Activated B cell treated with CpG ODN at 0.5 μM for 24 hours (primary cell): ENCODE measurements at places on chromosomes 1 and 21. TPM values are rescaled to one million over a fixed set of nuclear protein-coding genes. Genes with fewer than 3 reads are reported as not detected.

- no peaks in the 10 kb centered on the region for H3K36me3 ChIP-seq
- DNase-seq, result no peak
- H3K4me1 ChIP-seq, result peaks cover 2% of the 10 kb centered on the region
- no peak overlapping the region for H3K27ac ChIP-seq
- H3K4me3 ChIP-seq, result no peak overlapping the region
Observed at GRCh38 chr1:156866249-156866909, 5.7 kb downstream of the NTRK1 start.

- H3K27me3 ChIP-seq, result no peaks in the 10 kb centered on the region
Observed at GRCh38 chr1:222920169-222920568, 105.3 kb downstream of the DISP1 start.

GRCh38 chr21:43766734-43767497 is 9.2 kb downstream of the CSTB start:
- H3K4me3 ChIP-seq, result no peak overlapping the region
- H3K27me3 ChIP-seq, result peaks cover 5% of the 10 kb centered on the region
- H3K36me3 ChIP-seq, result peaks cover 9% of the 10 kb centered on the region
- H3K27ac ChIP-seq, result no peak overlapping the region

OR10Z1 gene
- total RNA-seq, result not detected in 2 replicates

DNA sequence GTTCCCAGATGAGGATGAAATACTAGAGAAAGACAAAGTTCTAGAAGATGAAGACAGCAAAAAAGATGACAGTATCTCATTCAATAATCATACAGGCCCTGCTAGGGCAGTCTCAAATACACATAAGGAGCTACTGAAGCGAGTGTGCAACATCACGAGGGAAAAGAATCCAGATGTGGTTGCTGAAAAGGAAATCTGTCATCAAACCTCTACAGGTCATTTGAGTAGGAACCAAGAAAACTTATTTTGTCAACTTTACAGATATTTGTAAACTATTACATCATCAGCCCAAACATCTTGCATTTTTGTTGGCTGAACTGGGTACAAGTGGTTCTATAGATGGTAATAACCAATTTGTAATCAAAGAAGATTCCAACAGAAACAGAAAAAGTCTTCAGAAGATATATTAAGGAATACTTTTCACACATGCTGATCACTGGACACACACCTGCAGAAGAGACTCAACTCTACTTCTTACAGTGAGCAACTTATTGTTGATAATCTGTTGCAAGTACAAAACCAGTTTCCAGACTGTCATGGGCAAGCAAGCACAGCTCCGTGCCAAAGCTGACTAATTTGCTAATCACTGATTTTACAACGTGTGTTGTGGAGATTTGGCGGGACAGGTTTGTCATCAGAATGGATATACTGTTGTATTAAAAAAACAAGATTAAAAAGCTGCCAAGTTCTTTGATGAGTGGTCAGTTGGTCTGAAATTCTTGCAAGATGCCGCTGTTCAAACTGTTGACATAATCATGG is 42.1 kb downstream of the TRIM33 start:
- H3K27me3 ChIP-seq, result no peaks in the 10 kb centered on the region
- DNase-seq, result no peak
- peaks cover 48% of the 10 kb centered on the region for H3K4me1 ChIP-seq
- H3K4me3 ChIP-seq, result no peak overlapping the region

DNA sequence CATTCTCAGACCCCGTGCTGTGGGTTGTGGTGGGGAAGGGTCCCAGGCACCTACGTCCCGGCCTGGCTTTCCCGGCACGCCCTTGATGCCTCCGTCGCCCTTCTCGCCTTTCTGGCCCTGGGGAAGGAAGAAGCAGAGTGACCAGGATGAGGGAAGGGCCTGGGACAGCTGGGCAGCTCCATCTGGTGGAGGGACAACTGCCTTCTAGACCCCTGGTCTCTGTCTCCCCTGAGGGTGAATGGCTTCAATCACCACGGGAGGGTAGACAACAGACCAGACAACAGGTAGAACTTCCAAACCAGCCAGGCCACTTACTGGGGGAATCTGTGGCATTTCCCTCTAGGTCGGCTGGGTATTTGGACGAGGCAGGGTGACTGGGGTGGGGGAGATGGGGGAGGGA is 11.9 kb downstream of the COL16A1 start:
- no peaks in the 10 kb centered on the region for H3K36me3 ChIP-seq
- peaks cover 14% of the 10 kb centered on the region for H3K27me3 ChIP-seq
- no peak for DNase-seq
- no peak overlapping the region for H3K27ac ChIP-seq
- H3K4me1 ChIP-seq, result no peaks in the 10 kb centered on the region

DNA sequence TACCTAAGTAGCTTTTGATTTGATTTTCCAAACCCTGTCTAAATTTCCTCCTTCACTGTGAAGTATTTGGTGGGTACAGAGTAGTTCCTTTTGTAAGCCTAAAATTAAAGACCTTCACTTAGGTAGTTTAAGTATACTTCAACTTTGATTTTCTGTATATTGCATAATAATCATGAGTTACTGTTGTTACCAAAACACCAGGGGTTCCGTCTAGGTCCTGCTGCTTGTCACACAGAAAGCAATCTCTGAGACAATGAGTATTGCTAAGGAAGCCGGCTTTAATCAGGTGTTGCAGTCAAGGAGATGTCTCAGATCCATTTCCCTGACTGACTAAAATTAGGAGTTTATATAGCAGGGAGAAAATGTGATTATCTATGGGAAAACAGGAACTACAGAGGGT is 15.3 kb downstream of the RPS6KC1 start:
- no peaks in the 10 kb centered on the region for H3K27me3 ChIP-seq
- DNase-seq, result no peak
- H3K36me3 ChIP-seq, result no peaks in the 10 kb centered on the region
- no peak overlapping the region for H3K27ac ChIP-seq
- peaks cover 22% of the 10 kb centered on the region for H3K4me1 ChIP-seq

DNA sequence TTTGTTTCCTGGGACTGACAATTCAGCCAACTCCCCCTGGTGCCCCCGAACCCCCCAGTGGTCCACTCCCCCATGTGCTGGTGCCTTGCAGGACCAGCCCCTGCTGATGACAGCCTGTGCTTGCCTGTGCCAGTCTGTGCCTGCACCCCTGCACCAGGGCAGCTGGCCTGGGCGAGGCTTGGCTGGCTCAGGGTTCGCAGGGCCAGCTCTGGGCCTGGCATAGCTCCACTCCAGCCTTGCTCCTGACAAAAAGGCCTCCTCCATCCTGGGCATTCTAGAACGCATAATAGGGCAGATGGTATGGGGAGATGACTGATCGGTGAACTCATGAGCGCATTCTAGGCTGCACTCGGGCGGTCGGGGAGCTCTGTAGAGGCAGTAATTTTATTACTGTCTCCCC is 5.4 kb downstream of the CNTN2 start:
- H3K4me1 ChIP-seq, result no peaks in the 10 kb centered on the region
- no peak for DNase-seq
- no peaks in the 10 kb centered on the region for H3K36me3 ChIP-seq
- H3K27ac ChIP-seq, result no peak overlapping the region
- no peak overlapping the region for H3K4me3 ChIP-seq
- peaks cover 39% of the 10 kb centered on the region for H3K27me3 ChIP-seq

DNA sequence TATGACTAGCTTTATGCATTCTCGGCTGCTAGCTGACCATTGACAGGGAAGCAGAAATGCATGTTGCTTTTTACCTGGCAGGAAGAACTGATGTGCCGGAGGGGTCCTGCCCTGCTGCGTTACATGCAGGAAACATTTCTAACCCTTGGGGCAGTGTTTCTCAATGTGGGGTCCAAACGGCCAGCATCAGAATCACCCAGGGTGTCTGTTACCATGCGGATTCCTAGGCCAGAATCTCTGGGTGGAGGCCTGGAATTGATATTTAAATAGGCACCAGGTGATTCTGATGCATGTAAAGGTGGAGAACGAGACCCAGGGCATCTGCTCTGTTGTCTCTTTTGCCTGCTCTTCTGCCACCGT is 182.7 kb downstream of the PCP4 start:
- no peak for DNase-seq
- no peaks in the 10 kb centered on the region for H3K36me3 ChIP-seq
- H3K27ac ChIP-seq, result no peak overlapping the region
- no peak overlapping the region for H3K4me3 ChIP-seq

DNA sequence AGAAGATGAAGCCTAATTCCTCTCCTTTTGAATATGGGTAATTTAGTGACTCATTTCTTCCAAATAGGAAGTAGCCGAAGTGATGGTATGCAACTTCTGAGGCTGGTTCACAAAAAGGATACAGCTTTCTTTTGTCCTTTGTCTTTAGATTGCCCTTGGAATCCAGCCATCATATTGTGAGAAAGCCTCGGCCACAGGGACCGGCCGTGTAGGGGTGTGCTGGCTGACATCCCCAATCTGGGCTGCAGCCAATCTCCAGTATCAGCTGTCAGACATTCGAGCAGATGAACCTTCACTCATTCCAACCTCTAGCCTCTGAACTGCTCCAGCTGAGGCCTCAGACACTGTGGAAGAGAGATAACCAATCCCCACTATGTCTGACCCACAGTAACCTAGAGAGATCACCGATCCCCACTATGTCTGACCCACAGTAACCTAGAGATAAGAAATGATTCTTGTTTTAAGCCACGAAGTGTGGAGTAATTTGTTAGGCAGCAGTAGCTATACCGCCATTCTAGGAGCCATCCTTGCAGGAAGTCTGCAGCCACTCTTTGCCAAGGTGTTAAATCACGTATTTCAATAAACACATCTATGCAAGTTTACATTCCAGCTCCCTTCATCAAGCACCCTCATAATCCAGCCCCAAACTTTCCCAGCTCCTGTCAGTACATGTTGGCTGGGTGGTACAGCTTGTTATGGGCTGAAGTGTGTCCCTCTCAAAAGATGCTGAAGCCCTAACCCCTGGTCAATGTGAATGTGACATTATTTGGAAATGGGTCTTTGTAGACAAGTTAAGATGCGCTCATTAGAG is 2.9 kb upstream of the DIP2A start:
- DNase-seq, result no peak
- H3K27ac ChIP-seq, result no peak overlapping the region
- H3K36me3 ChIP-seq, result peaks cover 12% of the 10 kb centered on the region

DNA sequence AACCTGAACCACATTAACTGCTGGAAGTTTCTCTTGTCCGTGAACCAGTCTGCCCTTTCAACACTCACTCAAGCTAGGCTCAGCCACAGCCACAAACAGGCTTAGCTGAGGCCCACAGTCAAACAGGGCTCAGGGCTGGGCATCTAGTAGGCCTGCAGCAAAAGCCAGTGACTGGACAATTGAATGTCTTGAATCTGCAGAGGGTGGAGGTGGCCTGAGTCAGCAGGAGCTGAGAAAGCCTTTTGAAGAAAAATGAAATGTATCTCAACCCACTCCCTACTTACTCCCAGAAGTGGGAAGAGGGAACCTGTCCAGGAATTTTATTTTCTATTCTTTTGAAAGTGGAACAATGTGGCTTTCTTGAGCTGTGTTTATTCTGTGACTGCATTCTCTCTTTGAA is 95.4 kb downstream of the PTPRU start:
- no peak overlapping the region for H3K4me3 ChIP-seq
- no peaks in the 10 kb centered on the region for H3K36me3 ChIP-seq
- peaks cover 14% of the 10 kb centered on the region for H3K27me3 ChIP-seq
- H3K27ac ChIP-seq, result no peak overlapping the region
- H3K4me1 ChIP-seq, result no peaks in the 10 kb centered on the region

- DNase-seq, result no peak
- H3K4me1 ChIP-seq, result no peaks in the 10 kb centered on the region
- no peak overlapping the region for H3K4me3 ChIP-seq
- H3K36me3 ChIP-seq, result no peaks in the 10 kb centered on the region
- H3K27me3 ChIP-seq, result no peaks in the 10 kb centered on the region
Observed at GRCh38 chr21:38112219-38112789, 144.5 kb upstream of the KCNJ15 start.

DNA sequence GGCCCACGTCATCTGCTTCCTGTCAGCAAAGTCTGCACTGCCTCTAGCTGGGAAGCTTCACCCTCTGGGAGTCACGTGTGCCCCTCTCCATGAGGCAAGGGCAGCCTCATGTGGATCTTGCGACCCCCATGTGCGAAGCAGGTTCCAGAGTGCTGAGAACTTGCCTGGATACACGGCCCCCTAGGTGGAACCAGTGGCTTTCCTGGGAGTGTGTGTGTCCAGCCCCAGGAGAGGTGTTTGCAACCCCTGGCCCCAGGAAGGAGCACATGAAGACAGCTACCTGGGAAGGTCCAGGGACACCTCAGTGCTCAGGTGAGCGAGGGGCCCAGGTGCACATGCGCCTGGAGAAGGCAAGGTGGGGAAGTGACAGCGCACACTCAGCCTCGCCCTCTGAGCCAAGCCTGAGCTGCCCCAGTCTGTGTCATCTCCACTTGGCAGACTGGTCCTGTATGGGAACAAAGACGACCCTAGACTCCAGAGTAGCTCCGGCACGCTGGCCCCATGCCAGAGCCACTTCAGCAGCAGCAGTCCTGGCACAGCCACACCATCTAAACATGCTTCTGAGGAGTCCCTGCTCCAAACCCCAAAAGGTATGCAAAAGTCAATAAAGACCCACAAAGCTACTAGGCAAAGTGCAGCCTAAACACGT is 8.9 kb downstream of the LSS start:
- H3K4me3 ChIP-seq, result no peak overlapping the region
- no peaks in the 10 kb centered on the region for H3K27me3 ChIP-seq
- no peak overlapping the region for H3K27ac ChIP-seq

NEGR1 gene
- not detected in 2 replicates for total RNA-seq

STIL gene
- total RNA-seq, result 2.6 and 4.2 TPM in 2 replicates

- no peak overlapping the region for H3K27ac ChIP-seq
- H3K27me3 ChIP-seq, result peaks cover 58% of the 10 kb centered on the region
- no peaks in the 10 kb centered on the region for H3K36me3 ChIP-seq
Observed at GRCh38 chr1:10867138-10867721, 70.8 kb upstream of the CASZ1 start.

DNA sequence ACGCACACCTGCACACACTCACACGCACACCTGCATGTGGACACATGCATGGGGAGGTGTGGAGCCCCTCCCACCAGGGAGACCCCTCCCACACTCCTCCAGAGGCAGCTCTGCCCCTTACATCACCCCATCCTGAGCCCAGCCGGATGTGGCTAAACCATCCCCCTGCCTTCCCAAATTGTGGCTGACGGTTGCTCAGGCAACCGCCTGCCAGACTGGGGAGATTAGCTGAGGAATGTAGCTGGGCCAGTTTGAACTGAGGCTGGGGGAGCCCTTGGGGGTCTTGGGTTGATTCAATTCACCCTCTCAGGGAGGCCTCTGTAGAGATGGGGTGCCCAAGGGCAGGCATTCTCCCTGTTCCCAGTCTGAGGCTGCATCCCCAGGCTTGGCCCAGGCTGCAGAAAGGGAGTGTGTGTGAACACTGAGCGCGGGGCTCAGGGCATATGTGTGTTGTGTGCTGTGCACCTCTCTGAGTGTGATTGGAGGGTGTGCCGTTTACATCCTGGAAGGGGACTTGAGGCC is 12.9 kb downstream of the PTPRU start:
- DNase-seq, result no peak
- no peak overlapping the region for H3K27ac ChIP-seq
- H3K4me1 ChIP-seq, result no peaks in the 10 kb centered on the region
- peaks cover 21% of the 10 kb centered on the region for H3K27me3 ChIP-seq
- no peak overlapping the region for H3K4me3 ChIP-seq

- no peaks in the 10 kb centered on the region for H3K27me3 ChIP-seq
- DNase-seq, result no peak
- H3K4me3 ChIP-seq, result no peak overlapping the region
- peaks cover 6% of the 10 kb centered on the region for H3K36me3 ChIP-seq
- H3K27ac ChIP-seq, result no peak overlapping the region
- peaks cover 3% of the 10 kb centered on the region for H3K4me1 ChIP-seq
Observed at GRCh38 chr1:50701706-50702317, 258.3 kb downstream of the FAF1 start.

GRCh38 chr1:236156512-236157208 is 14.3 kb downstream of the GPR137B start:
- peak; percentile 44 for DNase-seq
- H3K27me3 ChIP-seq, result peaks cover 2% of the 10 kb centered on the region
- H3K4me1 ChIP-seq, result peaks cover 57% of the 10 kb centered on the region
- peak overlapping the region; percentile 52 for H3K4me3 ChIP-seq
- H3K27ac ChIP-seq, result peak overlapping the region; percentile 83

IVL gene
- not detected in 2 replicates for total RNA-seq

GRCh38 chr1:187203257-187203656 is 374.5 kb downstream of the PLA2G4A start:
- H3K36me3 ChIP-seq, result no peaks in the 10 kb centered on the region
- no peak overlapping the region for H3K27ac ChIP-seq

PLA2G2A gene
- not detected in 2 replicates for total RNA-seq
